Aorta (tissue), 5 donors: ENCODE measurements at places on chromosomes 2 and 18.

GRCh38 chr2:7748717-7749415 is 831.7 kb downstream of the RNF144A start:
- no peaks in the 10 kb centered on the region for H3K4me1 ChIP-seq
- no peaks in the 10 kb centered on the region for H3K27me3 ChIP-seq
- H3K27ac ChIP-seq = no peak overlapping the region
- no peak overlapping the region for H3K4me3 ChIP-seq
- no peaks in the 10 kb centered on the region for H3K36me3 ChIP-seq

GRCh38 chr18:32442575-32442974 is 28.1 kb downstream of the GAREM1 start:
- H3K4me3 ChIP-seq = no peak overlapping the region
- no peaks in the 10 kb centered on the region for H3K27me3 ChIP-seq
- H3K27ac ChIP-seq = no peak overlapping the region
- no peaks in the 10 kb centered on the region for H3K36me3 ChIP-seq

DNA sequence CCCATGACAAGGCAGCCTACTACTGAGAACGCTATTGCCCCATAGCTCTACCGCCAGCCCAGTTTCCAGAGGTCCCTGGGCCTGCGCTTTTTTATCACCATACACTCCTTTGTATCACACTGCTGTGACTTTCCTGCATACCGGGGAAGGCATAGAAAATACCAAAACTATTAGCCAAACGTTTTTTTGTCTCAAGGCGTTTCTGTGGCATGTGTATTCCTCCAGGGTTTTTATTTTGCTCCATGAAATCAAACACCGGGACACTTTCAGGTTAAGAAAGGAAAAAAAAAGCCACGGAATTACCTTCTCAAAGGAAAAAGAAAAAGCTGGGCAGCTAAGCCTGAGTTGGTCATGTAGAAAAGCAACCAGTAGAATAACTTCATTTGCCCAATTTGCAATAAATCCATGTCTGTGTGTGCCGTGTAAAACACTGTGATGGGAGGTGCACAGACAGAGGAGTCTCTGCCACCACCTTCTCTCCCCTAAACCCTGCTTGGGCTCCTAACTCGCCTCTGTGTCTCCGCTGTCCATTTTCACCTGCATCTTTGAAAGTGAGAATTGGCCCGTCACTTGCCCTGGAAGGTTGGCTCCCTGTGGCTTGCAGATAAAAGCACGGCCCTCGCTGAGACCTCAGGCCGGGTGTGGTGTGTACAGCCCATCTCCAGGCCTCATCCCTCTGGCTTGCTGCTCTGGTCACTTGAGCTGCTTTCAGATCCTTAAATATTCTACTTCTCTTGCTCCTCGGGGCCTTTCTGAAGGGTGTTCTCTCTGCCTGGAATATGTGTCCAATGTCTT is 1.7 kb downstream of the AMER3 start:
- H3K27ac ChIP-seq = no peak overlapping the region
- DNase-seq = no peak
- no peaks in the 10 kb centered on the region for H3K27me3 ChIP-seq
- no peaks in the 10 kb centered on the region for H3K4me1 ChIP-seq
- no peaks in the 10 kb centered on the region for H3K36me3 ChIP-seq
- no peak overlapping the region for H3K4me3 ChIP-seq

GRCh38 chr2:174217869-174218268 is 30.5 kb downstream of the OLA1 start:
- no peak for DNase-seq
- H3K27me3 ChIP-seq = no peaks in the 10 kb centered on the region
- H3K4me1 ChIP-seq = peaks cover 2% of the 10 kb centered on the region
- no peak overlapping the region for H3K4me3 ChIP-seq

DNA sequence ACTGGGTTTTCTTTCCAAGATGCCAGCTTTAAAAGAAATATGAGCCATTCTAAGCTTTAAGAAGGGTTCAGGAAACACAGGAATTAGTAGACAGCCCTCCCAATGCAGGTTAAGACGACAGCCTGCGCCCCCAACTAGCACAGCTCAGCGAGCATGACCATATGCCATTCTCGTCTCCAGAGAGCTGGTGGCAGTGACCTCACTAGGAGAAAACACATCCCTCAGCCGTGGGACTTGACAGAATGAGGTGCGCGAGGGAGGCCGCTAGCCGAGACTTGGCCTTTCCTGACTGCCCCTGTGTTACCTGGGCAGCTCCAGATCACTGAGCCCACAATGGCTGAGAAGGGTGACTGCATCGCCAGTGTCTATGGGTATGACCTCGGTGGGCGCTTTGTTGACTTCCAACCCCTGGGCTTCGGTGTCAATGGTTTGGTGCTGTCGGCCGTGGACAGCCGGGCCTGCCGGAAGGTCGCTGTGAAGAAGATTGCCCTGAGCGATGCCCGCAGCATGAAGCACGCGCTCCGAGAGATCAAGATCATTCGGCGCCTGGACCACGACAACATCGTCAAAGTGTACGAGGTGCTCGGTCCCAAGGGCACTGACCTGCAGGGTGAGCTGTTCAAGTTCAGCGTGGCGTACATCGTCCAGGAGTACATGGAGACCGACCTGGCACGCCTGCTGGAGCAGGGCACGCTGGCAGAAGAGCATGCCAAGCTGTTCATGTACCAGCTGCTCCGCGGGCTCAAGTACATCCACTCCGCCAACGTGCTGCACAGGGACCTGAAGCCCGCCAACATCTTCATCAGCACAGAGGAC is 103.9 kb downstream of the MAPK4 start:
- H3K4me3 ChIP-seq = no peak overlapping the region
- no peak overlapping the region for H3K27ac ChIP-seq
- H3K27me3 ChIP-seq = no peaks in the 10 kb centered on the region
- H3K4me1 ChIP-seq = no peaks in the 10 kb centered on the region
- DNase-seq = no peak
